Stimulated activated CD8-positive, alpha-beta memory T cell treated with anti-CD3 and anti-CD28 coated beads, Interleukin-2, amount 100 ng/mL, for 1 hour (primary cell): ENCODE measurements at places on chromosomes 3 and 15.

- no peak for DNase-seq
These were observed at the start of gene FAM174B for GRCh38 chr15:92655178-92655995. FAM174B (minus strand) TSS chr15:92655775.

- no peak for DNase-seq
These were observed 4.9 kb upstream of the TBC1D5 start for GRCh38 chr3:17747174-17747889.

DNA sequence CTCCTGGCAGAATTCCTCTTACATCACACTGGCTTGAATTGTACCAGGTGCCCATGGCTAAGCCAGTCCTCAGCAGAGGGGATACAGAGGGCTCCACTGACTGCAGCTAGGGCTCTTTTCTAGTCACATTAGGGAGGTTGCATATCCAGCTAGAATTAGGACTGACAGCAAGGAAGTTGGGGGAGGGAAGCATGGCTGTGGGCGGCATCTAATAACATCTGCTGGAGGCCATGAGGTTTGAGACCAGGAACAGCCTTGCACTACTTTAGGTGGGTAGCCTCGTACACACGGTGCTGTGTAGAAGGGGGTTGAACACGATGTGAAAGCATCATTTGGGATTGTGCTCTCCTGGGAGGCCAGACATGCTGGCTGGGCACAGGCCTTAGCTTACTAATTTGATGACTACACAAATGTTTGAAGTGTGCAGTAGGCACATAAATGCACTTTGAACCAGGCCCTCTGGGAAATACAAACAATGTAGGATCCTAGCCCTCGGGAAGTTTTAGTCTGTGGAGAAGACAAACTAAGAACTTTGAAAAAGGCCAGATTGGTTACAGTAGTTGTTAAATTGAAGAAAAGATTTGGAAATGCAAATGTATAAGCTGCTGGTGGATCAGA is 30.2 kb downstream of the CHCHD6 start:
- DNase-seq: no peak

DNA sequence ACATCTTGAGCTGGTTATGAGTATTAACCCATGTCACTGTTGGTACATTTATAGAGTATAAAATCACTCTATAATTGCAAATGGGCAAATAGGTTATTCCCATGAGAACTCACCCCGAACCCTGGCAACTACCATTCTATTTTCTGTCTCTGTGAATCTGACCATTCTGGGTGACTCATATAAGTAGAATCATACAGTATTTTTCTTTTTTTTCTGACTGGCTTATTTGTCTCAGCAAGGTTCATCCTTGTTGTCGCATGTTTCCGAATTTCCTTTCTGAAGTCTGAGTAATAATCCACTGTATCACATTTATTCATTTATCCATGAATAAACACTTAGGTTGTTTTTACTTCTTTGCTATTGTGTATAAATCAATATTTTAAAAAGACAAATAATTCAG is 59.9 kb upstream of the CHRM5 start:
- no peak for DNase-seq

GRCh38 chr3:127088511-127089351 is 104.2 kb upstream of the PRR23E start:
- DNase-seq: no peak

DNA sequence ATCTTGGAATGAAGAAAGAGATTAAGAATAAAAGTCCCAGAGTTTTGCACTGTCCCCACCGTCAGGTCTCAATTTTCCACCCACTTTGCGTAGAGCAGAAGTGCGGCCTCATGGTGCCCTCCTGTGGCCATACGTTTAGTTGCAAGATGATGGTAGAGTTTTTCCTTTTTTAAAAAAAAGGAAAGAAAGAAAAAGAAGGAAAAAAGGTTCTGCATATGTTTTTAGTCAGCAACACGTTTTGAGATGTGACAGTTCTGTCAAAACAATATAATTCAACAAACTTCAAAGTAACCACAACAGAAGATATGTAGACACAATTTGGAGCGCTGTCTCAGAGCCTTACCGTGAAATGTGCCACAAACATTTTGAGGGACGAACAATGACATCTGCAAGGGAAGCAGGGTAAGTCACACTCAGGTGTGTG is 24.6 kb downstream of the EBLN2 start:
- no peak for DNase-seq

DNA sequence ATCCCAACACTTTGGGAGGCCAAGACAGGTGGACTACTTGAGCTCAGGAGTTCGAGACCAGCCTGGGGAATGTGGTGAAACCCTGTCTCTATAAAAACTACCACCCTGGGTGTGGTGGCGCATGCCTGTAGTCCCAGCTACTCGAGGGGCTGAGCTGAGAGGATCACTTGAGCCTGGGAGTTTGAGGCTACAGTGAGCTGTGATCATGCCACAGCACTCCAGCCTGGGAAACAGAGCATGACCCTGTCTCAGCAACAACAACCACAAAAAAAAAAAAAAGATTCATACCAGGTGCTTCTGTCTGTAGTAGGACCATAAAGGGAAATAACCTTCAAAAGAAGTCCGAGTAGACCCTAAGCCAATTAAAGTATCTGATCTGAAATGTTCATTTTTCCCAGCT is 94.5 kb downstream of the SERPINI1 start:
- DNase-seq: no peak

GRCh38 chr15:40309344-40309862 is 1.7 kb upstream of the PLCB2 start:
- DNase-seq: no peak

DNA sequence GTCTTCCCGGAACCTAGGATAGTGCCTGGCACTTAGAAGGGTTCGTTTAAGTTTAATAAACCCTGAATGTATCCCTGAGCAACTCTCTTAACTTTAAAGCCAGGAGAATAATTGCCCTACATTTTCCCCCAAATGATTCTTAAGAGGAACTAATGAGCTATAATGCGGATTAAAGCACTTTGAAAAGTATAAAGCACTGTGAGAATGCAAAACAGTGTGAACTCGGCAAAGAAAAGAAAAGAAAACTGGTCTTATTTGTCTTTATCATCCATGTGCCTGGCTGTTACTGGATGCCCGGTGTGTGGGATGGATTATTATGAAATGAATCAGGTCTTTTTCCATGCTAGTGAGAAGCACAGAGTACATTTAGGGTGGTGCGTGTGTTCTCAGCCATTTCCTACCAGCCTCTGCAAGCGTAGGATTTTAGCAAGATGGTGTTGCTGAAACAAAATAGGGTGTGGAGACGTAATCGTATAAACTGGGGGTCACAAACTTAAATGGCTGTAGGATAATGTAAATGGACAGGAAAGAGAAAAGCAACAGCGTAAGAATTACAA is 983 bp downstream of the KBTBD12 start:
- no peak for DNase-seq

DNA sequence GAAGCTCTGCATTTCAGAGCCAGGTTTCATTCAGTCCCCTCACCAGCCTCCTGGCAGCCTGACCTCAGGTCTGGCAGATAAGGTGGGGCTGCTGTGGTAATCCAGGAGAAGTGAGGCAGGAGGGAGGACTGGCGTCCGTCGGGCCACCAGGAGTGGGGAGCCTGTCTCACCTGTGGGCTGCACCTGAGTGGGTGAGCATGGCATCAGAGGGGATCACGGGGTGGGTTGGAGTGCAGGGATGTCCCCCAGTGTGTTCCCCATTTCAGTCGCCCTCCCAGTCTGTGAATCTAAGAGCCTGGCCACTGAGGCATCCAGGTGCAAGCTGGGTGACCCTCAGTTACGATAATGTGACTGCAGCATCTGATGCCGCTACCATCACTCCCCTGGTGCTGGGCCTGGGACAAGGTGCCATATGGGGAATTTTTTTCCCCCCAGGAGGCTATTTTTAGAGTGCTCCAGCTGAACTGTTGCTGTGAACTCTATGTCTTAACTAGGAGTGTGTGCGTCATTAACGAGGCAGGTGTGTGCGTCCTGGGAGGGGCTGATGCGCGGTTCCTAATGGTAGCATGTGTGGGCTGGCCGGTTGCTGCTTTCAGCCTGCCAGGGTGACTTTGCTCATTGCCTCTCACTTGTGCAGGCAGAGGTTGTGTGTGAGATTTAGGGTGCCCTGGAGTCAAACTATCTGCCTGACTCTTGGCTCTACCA is 165.2 kb downstream of the SLCO3A1 start:
- DNase-seq: no peak

DNA sequence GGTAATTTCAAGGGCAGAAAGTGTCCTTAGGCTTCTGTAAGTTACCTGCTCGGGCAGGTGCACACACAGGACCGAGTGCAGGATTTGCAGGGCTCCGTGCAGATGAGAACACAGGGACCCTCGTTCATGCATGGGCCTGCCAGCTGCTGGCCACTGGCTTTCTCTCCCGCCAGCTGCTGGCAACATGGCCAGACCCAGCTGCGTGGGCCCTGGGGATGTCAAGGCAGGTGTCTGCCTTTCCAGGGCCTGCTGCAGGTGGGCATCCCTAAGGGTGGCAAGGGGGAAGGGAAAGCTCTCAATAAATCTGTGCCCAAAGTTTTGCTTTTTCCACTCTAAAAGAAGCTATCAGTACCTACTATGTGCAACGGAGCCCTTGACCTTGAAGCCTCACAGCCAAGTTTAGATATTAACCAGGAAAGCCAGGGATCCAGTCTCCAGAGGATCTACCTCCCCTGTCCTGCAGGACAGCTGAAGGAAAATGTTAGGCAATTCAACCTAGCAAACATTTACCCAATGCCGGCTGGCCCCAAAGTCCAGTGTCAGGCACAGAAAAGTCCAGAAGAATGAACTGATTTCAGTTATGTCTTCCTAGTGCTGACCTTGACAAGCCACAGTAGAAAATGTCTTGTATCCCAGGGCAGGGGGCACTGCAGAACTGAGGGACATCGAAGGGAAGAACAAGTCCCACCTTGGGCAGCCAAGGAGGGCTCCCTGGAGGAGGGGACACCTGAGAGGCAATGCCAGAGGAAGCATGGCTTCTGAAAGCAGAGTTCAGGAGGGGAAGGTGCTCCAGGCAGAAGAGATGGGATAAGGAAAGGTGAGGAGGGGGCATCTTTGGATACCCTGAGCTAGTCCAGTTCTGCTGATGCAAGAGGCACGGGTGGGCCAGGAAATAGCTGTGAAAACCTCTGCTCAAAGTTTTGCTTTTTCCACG is 26.4 kb downstream of the NUP210 start:
- DNase-seq: no peak

- no peak for DNase-seq
These were observed 75.9 kb upstream of the FGF12 start for GRCh38 chr3:192802957-192803899.
